Sciatic nerve (tissue), 2 donors: ENCODE measurements at places on chromosomes 3 and 15. TPM values are rescaled to one million over a fixed set of nuclear protein-coding genes. Genes with fewer than 3 reads are reported as not detected.
A peak's percentile ranks its signal among the peaks of the same experiment; 100 is the strongest.

GRCh38 chr15:54033869-54034458 is 55.7 kb downstream of the UNC13C start:
- no peak for DNase-seq

DNA sequence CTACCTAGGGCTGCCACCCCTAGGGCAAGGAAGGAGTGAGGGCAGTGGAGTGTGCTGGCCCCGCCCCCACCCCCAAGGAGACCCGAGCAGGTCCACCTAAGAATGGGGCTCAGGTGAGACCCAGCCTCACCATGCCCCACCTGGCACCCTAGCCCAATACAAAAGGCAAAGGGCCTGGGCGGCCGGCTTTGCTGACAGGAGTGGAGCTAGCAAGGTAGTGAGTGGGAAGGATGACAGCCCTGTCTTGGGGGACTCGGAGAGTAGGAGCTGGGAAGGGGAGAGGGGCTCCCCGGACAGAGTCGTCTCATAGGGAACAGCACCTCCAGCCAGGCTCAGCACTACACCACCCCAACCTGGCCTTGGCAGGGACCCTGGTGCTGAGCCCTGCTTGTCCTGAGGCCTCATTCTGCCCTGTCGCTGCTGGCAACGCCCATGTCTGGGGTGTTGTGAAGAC is 12.1 kb downstream of the C15orf39 start:
- DNase-seq = no peak

GRCh38 chr15:92579486-92579885 is 76.1 kb downstream of the FAM174B start:
- no peak for DNase-seq

GRCh38 chr3:191141728-191142127 is 57.3 kb upstream of the OSTN start:
- no peak for DNase-seq

- no peak for DNase-seq
Measured at GRCh38 chr3:58026598-58026997, 18.4 kb downstream of the FLNB start.

DNA sequence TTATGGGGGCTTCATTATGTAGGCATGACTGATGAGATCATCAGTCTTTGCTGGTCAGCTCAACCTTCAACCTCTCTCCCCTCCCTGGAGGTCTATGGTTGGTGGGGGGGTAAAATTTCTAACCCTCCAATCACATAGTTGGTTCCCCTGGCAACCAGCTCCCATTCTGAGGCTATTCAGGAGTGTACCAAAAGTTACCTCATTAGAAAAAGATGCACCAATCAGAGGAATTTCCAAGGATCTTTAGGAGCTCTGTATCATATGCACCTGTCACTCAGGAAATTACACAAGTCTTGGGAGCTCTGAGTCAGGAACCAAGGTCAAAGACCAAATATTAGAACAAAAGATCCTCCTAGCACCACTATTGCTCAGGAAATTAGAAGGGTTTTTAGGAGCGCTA is 21.4 kb upstream of the LEO1 start:
- DNase-seq = no peak

DNA sequence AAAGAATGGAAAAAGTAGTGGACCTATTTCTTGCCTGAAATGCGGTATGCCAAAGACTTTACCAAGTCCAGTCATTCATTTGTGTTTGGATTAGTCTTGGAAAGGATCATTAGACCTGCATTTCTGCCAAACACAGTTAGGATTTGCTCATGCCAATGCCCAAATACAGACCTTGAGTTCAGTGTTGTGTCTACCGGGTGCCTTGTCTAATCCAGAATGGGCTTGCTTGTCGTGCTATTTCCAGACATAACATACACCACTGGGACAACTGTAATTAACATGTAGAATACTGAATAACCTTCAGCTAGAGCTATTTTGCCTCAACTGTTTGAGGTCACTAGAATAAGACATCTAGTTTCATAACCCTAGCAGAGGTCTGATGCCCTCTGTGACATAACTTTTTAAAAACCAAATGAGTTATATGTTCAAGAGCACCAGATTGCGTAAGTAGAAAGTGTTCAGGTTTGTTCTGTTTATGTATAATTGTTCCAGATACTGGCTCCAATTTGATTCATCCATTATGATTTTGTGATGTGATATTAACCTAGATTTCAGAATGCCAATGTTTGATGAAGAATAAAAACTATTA is 145.3 kb upstream of the DPH6 start:
- DNase-seq = no peak

DNA sequence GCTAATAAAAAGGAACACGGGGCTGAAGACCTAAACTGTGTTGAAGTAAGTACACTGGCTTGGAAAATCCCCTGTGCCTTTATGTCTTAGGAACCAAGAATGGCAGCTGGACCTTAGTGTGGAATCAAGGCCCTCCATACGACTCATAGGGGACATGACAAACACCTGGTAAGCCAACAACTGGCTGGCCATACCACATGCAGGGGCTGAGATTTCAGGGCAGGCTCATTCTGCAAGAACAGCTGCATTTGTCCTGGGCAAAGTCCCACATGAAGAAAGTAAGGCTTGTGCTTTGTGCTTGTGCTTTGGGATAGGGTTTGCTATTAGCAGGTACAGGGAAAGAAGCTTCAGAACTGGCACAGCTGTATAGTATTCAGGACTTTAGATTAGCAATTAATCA is 18.0 kb downstream of the ETV5 start:
- DNase-seq = no peak

DNA sequence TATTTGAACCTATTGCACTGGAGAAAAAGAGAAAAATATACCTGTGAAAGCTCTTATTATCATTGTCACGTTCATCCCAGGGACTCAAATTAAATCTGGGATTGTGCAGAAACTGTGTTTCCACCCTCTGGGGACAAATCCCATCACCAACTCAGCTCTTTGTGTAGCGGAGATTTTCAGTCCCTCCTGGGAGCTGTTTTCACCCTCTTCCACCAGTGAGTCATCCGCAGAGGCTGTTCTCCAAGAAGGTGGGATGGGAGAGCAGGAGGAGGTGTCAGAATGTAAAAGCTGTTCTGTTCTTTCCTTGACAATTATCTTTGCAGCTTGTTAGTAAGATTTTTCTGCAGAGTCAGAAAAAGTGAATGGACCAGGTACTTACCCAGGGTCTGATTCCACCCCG is 28.0 kb downstream of the SV2B start:
- no peak for DNase-seq

DNA sequence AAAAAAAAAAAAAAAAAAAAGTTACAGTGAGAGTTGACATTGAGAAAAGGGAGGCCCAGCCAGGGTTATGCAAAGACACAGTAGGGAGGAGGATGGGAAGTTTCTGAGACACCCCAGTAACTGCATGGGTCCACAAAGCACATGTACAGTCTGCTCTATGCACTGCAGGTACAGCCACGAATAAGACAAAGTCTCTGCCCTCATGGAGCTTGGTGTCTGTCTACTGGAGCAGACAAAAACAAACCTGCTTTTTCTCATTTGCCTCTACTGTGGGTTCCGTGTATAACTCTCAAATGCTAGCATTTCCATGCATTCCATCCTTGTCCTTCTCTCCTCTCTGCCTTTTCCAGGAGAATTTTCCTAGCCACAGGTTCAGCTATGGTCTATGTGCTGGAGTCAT is 107.4 kb downstream of the UBE3A start:
- DNase-seq = no peak

DNA sequence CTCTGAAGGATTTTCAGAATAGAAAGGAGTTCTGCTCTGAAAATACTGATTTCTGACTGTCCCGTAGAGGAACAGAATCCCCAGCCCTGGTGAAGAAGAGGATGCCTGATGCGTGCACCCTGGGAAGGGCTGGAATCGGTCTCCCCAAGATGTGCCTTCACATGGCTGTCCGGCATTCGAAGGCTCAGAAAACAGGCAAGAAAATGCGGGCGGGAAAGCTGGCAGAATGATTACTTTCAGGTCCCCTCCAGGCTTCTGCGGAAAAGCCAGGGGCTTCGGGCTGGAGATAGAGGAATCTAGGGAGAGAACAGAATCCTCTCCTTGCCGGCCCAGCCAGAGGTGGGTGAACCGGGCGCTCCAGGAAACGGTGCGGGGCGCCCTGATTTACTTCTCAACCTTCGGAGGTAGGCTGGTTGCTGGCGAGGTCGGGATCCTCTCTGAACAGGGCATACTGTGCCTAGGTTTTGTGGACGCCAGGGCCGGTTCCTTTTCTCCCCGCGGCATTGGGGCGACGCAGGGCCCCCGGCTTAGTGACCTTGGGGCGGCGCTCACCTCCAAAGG is 2.5 kb downstream of the FOXL2NB start:
- no peak for DNase-seq

DNA sequence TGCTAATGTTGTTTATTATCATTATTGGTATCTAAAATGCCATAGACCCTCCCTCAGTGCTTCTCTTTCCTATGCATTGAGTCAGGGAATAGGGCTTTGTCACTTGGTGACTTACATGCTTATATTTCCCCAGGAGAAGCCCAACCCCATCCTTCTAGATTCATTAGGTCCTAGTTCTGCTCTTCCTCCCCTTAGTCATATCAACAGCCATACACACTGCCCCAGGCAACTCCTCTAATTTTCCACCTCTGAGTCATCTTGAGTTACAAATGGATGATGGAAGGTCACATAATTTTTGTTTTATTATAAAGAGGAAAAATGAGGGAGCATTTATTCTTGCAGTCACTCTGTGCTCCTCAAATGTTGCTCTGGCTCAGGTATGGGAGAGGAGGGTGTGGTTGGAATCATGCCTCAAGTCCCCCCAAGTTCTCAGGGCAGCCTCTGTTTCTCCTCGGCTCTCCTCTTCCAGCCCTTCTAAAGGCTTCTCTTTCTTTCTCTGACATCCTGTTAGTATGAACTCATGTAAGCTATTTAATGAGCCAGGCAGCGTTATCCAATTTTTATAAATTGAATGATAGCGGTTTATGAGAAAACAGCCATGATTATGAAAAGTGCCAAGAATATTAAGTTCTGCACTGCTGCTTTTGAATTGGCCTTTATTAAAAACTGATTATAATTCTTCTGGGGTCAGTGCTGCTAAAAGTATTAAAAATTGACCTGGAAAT is 45.6 kb upstream of the FSTL1 start:
- DNase-seq = no peak

GRCh38 chr3:98986073-98986472 is 84.6 kb upstream of the DCBLD2 start:
- DNase-seq = no peak

- no peak for DNase-seq
Measured at GRCh38 chr15:25852661-25853524, 10.2 kb downstream of the ATP10A start.

- DNase-seq = peak; percentile 77
Measured at GRCh38 chr3:123076496-123077418, 9.9 kb downstream of the PDIA5 start.

GRCh38 chr3:45210308-45211041 is 15.6 kb downstream of the TMEM158 start:
- peak; percentile 91 for DNase-seq

DNA sequence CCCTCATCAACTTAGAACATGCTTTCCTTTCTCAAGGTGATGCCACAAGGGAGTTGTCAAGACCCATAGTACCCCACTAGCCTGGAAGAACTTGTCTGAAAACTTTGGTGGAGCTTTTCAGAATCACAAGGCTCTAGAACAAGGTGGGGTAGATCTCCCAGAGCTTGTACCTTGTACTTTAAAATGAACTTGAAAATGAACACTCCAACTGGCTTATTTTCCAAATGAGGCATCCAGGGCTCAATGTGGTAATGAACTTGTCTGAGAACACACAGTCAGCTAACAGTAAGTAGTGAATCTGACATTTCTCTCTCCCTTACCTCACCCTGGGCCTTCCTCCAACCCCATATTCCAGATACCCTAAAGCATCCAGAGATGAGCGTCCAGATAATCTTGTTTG is 81.8 kb upstream of the THBS1 start:
- no peak for DNase-seq

- DNase-seq = no peak
Measured at GRCh38 chr15:96348112-96349027, 17.9 kb downstream of the NR2F2 start.

DNA sequence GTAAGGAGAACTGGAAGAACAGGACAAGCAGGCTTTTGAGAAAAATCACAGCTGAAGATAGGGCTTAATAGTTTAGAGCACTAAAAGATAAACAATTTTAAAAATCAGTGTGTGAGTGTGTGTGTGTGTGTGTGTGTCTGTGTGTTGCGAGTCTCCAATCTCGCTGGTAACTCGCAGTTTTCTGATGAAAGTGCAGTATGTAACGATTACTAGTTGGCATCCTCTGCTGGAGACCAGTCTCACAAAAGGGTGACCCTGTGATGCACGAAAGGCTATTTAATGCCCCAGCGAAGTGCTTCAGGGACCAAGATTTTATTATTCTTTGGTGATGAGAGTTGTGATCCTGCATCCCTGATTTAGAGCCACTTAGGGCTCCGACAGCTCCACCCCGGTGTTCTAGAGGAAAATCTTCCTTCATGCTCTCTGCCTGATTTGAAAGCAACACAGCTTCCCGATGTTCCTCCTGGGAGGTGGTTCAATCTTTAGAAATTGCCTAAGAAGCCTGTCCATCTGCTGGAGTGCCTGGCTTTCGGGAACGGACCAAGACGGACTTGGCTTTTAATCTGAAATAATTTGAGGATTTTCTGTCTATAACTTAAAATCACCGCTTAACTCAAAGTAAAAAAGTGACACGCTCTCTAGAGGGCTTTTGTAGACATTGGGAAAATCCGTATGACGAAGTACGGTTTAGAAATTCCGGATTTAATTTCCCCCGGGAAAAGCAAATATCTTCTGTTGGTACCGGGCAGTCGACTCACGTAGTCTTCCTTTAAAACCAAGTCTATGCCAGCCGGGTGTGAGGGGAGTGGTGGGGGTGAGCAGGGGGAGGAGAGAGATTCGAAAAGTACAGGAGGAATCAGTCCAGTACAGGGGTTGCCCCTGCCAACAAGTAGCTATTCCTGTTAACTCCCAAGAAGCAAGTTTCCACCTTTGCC is 1.1 kb upstream of the ALCAM start:
- peak; percentile 48 for DNase-seq

DNA sequence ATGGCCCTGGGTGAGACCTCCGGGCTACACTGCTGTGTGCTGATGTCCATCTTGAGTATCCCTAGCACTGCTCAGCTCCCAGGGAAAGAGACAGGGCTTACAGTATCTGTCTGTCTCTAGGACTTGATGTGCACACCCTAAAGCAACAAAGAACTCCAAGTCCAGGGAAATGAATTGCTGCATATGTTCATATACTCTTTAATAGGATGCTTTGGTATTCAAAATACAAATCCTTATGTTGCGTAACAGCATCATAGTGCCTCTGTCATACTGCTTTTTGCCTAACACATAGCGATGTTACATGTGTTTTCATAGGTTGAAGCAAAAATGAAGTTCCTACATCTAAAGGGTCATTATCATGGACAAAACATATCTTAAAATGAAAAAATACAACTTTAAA is 299.9 kb downstream of the SLC9A9 start:
- no peak for DNase-seq

- DNase-seq = no peak
Measured at GRCh38 chr3:133804896-133805295, 719 bp upstream of the SRPRB start.

The SLC12A1 gene
- not detected for total RNA-seq

The GFM1 gene
- total RNA-seq = 41.2 TPM

The MED12L gene
- 4.8 TPM for total RNA-seq

The PIERCE2 gene
- 0.85 TPM for total RNA-seq

The LARP6 gene
- total RNA-seq = 40.7 TPM

The C3orf52 gene
- 9.1 TPM for total RNA-seq
